ENCODE measurements at places on chromosomes 7 and 10. TPM values are rescaled to one million over a fixed set of nuclear protein-coding genes. Genes with fewer than 3 reads are reported as not detected.

PTTG1IP2 gene
- total RNA-seq, result not detected

DNA sequence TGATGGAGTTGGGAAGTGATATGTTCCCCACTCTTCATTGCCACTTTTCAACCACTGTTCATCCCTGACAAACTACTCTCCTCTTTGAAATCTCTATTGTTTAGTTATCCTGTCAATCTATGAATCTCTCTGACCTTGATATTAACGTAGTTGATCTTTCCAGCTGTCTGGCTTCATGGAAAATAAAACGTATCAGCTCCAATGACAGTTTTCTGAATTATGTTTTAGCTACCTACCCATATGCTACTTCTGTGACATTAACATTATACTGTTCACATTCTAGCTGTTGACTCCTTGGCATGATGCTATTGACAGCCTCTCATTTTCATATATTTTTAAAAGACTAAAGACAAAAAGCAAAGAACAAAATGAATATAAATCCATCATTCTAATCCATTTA, 53.3 kb downstream of the PCLO start:
- H3K4me3 ChIP-seq, result no peak overlapping the region
- no peaks in the 10 kb centered on the region for H3K27me3 ChIP-seq
- no peak for DNase-seq
- no peaks in the 10 kb centered on the region for H3K36me3 ChIP-seq
- H3K4me1 ChIP-seq, result no peaks in the 10 kb centered on the region

DNA sequence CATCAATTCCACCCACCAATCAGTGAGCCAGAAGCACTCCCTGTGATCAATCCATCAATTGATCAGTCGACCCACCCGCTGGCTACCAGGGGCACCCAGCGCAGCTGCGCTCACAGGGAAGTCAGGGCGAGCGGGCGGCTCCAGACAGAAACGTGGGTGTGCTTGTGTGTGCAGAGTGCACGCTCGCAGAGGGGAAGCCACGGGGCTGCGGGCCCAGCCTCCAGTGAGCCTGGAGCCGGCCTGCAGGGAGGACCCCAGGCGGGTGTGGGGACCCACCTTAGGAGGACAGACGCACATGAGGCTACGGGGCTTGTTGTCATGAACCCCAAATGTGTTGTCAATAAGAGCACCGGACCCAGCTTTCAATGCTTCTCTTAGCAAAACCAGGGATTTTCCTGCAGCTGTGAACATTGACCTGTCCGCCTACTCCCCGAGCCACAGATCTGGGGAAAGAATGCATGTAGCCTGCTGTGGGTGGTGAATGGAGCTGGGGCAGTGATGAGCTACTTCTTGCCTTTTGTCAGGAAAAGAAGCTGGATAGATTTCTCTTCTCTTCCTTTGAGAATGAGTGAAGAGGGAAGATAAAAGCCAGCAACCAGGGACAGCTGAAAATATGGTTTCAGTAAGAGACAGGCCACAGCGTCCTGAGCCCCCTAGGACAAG, 497.8 kb downstream of the DNAJB6 start:
- no peak overlapping the region for H3K4me3 ChIP-seq
- H3K27me3 ChIP-seq, result no peaks in the 10 kb centered on the region
- no peak overlapping the region for H3K27ac ChIP-seq
- no peaks in the 10 kb centered on the region for H3K4me1 ChIP-seq
- H3K36me3 ChIP-seq, result no peaks in the 10 kb centered on the region

DNA sequence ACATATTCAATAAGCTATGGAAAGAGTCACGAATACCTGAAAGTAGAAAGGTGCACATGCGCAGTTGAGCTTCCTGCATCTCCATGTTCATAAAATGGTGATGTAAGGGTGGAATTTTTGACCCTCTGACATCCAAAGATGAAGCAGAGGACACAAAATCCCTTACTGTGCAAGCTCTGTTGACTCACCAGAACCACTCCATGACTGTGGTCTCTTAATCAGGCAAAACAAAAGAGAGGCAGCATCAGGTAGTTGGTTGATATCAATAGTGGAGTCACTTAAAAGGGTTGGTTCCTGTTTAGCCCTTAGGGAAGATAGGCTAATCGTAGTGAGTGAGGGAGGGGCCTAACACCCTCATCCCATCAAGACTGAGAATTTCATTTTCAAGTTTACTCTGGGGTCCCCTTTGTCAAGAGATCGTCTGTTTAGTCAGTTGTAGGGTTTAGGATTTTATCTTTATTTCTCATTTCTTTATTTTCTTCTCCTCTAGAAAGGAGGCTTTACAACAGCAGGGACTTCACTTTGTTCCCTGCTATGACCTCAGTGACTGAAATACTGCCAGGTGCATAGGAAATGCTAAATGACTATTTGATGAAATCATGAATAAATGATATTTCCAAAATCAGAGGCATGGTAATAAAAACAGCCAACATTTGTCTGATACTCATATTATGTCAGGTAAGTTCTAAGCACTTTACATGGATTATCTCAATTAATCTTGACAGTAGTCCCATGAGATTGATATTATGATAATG, 98.1 kb downstream of the CD36 start:
- H3K36me3 ChIP-seq, result no peaks in the 10 kb centered on the region
- H3K4me3 ChIP-seq, result no peak overlapping the region
- DNase-seq, result no peak
- no peaks in the 10 kb centered on the region for H3K27me3 ChIP-seq
- H3K4me1 ChIP-seq, result peaks cover under 1% of the 10 kb centered on the region

- H3K4me3 ChIP-seq, result no peak overlapping the region
- H3K27me3 ChIP-seq, result no peaks in the 10 kb centered on the region
- H3K27ac ChIP-seq, result no peak overlapping the region
- no peak for DNase-seq
- no peaks in the 10 kb centered on the region for H3K4me1 ChIP-seq
Measured at GRCh38 chr7:92678291-92678920, 88.2 kb upstream of the FAM133B start.

- no peak overlapping the region for H3K4me3 ChIP-seq
- no peak overlapping the region for H3K27ac ChIP-seq
- DNase-seq, result no peak
- no peaks in the 10 kb centered on the region for H3K36me3 ChIP-seq
- no peaks in the 10 kb centered on the region for H3K27me3 ChIP-seq
- peaks cover 40% of the 10 kb centered on the region for H3K4me1 ChIP-seq
Measured at GRCh38 chr10:29254123-29255046, 34.5 kb upstream of the LYZL1 start.

EFCAB10 gene
- not detected for total RNA-seq

CDH23 gene
- total RNA-seq, result 10.3 TPM

GRCh38 chr7:102322202-102322715, 34.0 kb downstream of the SPDYE6 start:
- no peak for DNase-seq
- no peak overlapping the region for H3K4me3 ChIP-seq
- no peaks in the 10 kb centered on the region for H3K36me3 ChIP-seq
- no peak overlapping the region for H3K27ac ChIP-seq
- no peaks in the 10 kb centered on the region for H3K4me1 ChIP-seq

NEBL gene
- total RNA-seq, result 55.2 TPM

GATA3 gene
- 8.6 TPM for total RNA-seq

PON3 gene
- total RNA-seq, result 3.9 TPM

CPXM2 gene
- total RNA-seq, result 18.9 TPM

GRCh38 chr10:1873661-1874315, 136.5 kb upstream of the ADARB2 start:
- no peak overlapping the region for H3K4me3 ChIP-seq
- no peak for DNase-seq
- no peaks in the 10 kb centered on the region for H3K4me1 ChIP-seq
- H3K27me3 ChIP-seq, result no peaks in the 10 kb centered on the region
- H3K27ac ChIP-seq, result no peak overlapping the region
- H3K36me3 ChIP-seq, result no peaks in the 10 kb centered on the region

GRCh38 chr10:26567351-26567721, 129.2 kb downstream of the APBB1IP start:
- peak overlapping the region; percentile 55 for H3K4me3 ChIP-seq
- no peak for DNase-seq
- H3K4me1 ChIP-seq, result no peaks in the 10 kb centered on the region
- H3K27me3 ChIP-seq, result no peaks in the 10 kb centered on the region

DNA sequence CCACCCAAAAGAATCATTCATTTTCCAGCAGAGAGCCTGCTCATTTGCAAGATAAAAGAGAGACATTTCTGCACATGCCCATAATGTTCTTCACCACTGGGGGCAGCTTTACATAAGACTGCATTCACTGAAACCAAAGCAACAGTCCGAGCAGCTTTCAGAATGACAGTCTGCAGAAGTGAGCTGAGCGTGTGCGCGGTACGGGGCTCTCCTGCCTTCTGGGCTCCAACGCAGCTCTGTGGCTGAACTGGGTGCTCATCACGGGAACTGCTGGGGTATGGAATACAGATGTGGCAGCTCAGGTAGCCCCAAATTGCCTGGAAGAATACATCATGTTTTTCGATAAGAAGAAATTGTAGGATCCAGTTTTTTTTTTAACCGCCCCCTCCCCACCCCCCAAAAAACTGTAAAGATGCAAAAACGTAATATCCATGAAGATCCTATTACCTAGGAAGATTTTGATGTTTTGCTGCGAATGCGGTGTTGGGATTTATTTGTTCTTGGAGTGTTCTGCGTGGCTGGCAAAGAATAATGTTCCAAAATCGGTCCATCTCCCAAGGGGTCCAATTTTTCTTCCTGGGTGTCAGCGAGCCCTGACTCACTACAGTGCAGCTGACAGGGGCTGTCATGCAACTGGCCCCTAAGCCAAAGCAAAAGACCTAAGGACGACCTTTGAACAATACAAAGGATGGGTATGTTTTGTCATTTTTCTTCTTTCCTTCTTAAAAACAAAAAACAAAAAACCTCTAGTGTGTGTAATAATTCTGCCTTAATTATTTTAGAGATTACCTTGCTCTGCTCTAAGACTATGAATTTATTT, at the start of gene LRRTM3:
Gene LRRTM3 (plus strand): TSS at position 141 of the 820 bp plus-strand sequence.
- peaks cover 14% of the 10 kb centered on the region for H3K4me1 ChIP-seq
- H3K27me3 ChIP-seq, result no peaks in the 10 kb centered on the region
- H3K27ac ChIP-seq, result no peak within 1 kb of the TSS

DNA sequence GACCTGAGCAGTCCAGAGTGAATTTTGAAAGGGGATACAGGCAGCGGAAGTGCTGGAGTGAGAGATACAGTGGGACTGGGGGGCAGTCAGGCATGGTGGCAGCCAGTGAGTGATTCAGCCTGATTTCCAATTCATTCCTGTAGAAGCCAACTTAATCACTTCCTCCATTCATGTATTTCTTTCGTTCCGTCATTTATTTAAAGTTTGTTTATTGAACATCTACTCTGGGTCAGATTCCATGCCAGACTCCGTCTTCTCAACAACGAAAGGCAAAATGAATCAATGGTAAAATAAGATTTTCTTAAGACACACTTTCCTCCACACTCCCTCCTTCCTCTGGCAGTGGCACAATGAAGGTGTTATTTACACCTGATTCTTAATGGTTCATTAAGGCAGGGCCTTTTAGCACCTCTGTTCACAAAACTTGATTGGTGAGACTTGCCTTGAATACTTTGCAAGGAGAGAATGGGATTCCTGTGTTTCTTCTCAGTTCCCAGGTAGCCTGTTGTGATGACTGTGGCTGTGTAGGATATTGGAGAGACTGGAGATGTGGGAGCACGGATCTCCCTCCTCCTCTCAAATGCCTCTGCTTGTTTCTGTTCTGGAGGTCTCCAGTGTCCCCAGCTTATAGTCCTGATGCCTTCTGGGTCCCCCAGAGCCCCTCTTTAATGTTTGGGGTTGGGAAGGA, 27.9 kb downstream of the ADCYAP1R1 start:
- H3K27ac ChIP-seq, result no peak overlapping the region
- H3K4me3 ChIP-seq, result no peak overlapping the region
- DNase-seq, result no peak
- H3K4me1 ChIP-seq, result peaks cover 19% of the 10 kb centered on the region

DNA sequence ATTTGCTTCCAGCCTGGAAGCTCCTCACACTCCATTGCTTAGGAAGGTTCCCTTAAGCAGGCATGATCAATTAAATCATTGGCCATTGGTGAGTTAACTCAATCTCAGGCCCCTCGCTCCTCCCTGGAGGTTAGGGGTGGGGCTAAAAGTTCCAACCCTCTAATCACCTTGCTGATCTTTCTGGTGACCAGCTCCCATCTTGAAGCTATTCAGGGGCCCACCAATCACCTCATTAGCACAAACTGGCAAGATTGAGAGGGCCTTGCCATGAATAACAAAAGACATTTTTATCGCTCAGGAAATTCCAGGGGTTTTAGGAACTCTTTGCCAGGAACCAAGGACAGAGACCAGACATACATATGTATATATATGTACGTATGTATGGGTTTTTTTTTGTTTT, 58.4 kb downstream of the AGK start:
- no peak for DNase-seq
- no peaks in the 10 kb centered on the region for H3K27me3 ChIP-seq
- H3K36me3 ChIP-seq, result peaks cover 14% of the 10 kb centered on the region
- H3K4me1 ChIP-seq, result no peaks in the 10 kb centered on the region
- H3K4me3 ChIP-seq, result no peak overlapping the region
- no peak overlapping the region for H3K27ac ChIP-seq

DNA sequence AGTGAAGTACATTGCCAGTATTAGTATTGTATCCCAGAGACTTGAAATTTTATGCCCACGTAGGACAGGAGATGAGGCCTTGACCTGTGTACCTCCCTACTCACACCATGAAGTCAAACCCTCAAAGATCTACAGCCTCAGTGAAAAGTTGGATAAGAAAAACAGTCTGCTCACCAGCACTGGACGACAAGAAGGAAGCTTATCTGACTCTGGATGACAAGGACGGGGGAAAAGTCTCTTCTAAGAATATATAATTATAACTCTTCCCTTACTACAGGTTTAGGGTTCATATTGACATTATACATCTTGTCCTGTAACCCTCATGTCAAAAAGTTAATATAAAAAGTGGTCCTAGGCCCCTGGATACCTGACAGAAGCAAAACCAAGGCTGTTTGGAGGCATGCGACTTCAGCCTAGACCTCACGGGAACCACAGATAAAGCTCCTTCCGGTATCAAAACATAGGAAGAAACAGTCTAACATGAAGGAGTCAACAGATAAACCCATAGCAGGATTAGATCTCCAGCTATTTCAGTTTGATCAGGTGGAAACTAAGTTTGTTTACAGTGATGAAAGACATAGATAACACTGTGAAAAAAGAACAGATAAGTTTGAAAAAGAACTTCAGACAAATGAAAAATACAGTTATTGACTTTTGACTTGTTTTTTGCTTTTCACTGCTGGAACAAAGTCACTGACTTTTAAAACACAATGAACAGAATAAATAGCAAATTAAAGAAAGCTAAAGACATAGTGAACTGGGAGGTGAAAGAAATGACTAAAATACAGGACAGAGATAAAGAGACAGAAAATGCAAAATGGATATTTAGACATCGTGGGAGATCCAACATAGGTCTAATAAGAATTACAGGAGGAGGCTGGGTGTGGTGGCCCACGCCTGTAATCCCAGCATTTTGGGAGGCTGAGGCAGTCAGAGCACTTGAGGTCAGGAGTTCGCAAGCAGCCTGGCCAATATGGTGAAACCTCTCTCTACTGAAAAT, 145.9 kb downstream of the PHTF2 start:
- no peak overlapping the region for H3K4me3 ChIP-seq
- no peaks in the 10 kb centered on the region for H3K36me3 ChIP-seq
- H3K27me3 ChIP-seq, result no peaks in the 10 kb centered on the region
- DNase-seq, result no peak

All from vagina (tissue), 2 donors.